Posterior cingulate gyrus (tissue), 11 donors: ENCODE measurements at places on chromosomes 3 and 15.

GRCh38 chr3:104887069-104887468, 479.6 kb upstream of the ALCAM start:
- DNase-seq: no peak

DNA sequence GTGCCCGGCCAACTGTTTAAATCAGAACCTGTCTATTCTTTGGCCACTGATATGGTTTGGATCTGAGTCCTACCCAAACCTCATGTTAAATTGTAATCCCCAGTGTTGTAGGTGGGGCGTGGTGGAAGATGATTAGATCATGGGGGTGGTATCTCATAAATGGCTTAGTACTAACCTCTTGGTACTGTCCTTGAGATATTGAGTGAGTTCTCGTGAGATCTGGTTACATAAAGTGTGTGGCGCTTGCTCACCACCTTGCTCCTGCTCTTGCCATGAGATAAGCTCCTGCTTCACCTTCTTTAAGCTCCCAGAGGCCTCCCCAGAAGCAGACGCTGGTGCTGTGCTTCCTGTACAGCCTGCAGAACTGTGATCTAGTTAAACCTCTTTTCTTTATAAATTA, 42.4 kb downstream of the REC114 start:
- no peak for DNase-seq

DNA sequence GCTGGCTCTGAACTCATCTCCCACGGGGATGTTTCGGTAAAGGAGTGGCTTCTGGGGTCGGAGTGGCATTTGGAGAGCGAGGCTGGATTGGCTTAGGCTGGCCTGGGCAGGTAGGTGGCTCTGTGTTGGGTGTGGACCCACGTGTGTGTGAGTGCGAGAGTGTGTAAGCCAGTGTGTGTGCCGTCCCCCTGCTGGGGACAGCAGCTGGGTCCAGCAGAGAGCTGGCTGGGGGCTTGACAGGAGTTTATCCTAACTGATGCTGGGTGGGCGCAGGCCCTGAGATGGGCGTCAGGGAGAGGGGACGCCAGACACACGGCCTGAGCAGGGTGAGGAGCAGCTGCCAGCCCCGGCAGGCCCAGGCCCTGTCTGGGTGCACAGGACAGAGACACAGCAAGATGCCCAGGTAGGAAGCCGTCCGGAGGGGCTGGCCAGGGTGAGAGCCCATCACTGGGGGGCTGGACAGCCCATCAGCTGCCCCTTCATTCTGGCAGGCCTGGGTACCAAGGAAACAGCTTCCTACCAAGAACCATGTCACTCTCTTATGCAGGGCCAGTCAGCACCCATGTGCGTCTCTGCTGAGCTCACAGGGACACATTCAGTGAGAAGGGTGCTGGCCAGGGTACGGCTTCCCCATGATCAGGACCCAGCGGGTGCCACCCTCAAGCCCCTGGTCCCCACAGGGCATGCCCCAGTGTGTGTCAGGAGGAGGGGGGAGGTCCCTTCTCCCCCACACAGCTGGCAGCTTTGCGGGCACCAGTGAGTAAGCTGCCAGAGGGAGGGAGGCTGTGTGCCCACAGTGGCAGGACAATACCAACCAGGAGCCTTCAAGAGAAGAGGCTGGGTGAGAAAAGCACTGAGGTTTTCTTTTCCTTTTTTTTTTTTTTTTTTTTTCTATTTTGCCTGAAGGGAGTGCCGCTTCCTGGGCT, 1.1 kb downstream of the PAK6 start:
- peak; percentile 32 for DNase-seq

DNA sequence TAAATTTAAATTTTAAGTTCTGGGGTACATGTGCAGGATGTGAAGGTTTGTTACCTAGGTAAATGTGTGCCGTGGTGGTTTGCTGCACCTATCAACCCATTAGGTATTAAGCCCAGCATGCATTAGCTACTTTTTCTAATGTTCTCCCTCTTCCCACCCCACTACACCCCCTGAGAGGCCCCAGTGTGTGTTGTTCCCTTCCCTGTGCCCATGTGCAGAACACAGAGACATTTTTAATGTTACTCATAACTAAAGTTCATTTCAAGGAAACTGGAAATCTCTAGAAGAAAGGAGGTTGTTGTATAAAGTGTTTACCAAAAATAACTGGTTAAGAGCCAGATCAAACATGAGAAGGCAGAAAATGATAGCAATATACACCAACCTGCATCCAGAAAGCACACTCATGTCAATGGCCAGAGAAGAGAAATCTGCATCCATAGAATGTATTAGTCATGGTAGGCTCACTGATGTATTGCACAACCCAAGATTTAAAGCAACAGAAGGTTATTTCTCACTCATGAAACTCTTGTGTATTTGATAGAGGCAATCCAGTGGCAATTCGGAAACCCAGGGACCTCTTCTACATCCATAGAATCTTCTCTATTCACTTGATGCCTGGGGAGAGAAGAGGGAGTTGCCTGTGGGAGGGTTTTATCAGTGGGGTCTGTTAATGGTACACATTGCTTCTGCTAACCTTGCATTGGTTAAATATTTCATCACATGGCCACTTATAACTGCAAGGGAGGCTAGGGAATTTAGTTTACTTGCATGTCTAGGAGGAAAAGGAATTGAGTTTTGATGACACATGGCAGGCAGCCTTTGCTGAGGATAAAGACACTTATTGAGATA, 321.9 kb upstream of the RASGRP1 start:
- no peak for DNase-seq

DNA sequence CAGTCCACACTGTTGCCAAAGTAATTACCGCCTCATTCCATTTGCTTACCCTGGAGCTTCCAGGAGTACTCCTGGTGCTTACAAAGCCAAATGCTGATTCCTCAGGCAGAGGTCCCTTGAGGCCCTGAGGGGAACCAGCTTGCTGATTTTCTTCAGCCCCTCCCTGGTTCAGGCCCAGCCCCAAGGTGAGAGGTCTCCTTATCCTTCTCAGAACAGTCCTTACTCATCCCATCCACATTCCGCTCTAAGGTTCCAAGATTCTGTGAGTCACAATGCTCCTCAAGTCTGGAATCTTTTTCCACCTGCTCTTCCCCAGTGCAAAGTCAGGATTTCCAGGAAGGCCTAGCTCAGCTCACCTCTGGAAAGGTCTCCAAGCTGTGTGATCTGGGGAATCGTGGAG, 1.8 kb upstream of the ATP10A start:
- DNase-seq: no peak

GRCh38 chr15:95880031-95880570, 450.4 kb upstream of the NR2F2 start:
- no peak for DNase-seq

DNA sequence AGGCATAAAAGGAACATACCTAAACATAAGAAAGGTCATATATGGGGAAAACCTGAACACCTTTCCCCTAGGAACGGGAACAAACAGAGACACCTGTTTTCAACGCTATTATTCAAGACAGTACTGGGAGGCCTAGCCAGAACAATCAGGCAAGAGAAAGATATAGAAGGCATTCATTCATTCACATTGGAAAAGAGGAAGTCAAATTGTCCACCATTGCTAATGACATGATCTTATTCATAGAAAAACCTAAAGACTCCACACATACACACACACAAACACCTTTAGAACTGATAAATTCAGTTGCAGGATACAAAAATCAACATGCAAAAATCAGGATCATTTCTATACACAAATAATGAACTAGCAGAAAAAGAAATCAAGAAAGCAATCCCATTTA, 36.5 kb downstream of the SERP1 start:
- no peak for DNase-seq

DNA sequence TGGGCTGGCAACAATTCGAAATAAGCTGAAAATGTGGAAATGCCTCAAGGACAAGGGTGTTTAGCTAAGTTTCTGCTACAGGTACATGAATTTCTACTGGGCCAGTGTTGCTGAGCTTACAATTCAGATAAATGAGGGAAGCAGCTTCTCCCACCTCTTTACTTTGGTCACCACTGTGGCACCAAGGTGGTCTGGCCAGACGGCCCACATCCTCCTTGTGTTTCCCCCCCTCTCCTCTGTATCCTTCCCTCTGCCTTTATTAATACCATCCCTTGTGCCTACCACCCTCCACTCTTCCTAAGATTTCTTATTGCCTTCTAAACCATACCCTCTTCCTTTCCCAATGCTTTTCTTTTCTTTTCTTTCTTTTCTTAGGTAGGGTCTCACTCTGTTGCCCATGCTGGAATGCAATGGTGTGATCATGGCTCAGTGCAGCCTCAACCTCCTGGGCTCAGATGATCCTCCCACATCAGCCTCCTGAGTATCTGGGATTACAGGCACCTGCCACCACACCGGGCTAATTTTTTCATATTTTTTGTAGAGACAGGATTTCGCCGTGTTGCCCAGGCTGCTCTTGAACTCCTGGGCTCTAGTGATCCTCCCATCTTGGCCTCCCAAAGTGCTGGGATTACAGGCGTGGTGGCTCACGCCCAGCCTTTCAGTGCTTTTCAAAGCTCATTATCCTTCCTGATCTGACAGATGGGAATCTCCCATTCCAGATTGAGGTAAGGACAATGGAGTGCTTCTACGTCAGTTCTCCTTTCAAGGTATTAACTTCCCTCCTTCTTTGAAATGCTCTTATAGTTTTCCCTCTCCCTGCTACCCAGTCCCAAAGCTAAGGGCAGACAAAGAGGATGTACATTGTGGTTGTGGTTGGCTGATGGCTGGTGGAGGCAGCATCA, 14.8 kb downstream of the ANXA2 start:
- DNase-seq: no peak

GRCh38 chr3:14329842-14330241, 72.6 kb upstream of the SLC6A6 start:
- no peak for DNase-seq

DNA sequence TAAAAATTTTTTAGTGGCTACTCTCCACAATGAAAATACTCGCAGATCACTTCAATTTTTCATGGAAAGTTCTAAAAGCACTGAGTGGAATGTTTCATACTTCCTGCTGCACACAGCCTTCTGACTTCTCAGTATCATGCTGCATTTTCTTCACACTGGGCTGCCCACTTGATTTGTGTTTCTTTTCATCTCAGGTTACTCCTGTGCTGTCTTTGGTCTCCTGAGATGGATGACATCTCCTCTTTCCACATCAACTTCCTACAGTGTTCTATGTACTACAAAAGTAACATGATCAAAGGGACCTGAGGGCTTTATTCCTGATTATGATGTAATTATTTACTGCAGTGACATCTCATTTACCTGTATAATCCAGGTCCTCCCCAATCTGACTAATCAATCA, 927.7 kb downstream of the ROBO2 start:
- DNase-seq: no peak

DNA sequence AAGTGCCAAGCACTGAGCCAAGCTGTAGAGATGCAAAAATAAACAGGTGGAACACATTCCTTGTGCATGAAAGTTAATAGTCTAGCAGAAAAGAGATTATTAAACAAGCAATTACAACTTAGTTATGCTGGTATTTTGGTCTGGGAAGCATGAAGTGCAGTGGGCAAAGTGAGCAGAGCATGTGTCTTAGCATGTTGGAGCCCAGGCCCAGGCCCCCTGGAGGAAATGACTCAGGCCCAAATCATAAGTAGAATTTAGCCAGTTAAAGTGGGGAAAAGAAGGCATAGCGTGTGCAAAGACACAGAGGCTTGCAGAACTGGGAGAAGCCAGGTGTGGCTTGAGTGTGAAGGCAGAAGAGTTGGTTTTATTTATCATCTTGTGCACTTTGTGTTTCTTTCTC, 163.8 kb upstream of the ATP11B start:
- DNase-seq: no peak

GRCh38 chr3:185056908-185057307, 96.0 kb downstream of the C3orf70 start:
- no peak for DNase-seq

GRCh38 chr3:10206166-10206511, 41.4 kb downstream of the IRAK2 start:
- no peak for DNase-seq

- no peak for DNase-seq
Measured at GRCh38 chr3:123789160-123789559, 95.0 kb downstream of the MYLK start.

- DNase-seq: no peak
Measured at GRCh38 chr3:109852283-109852682, 514.9 kb upstream of the DPPA4 start.

- DNase-seq: no peak
Measured at GRCh38 chr3:141729240-141729639, 8.9 kb upstream of the RNF7 start.

- no peak for DNase-seq
Measured at GRCh38 chr3:182967218-182968204, 12.8 kb downstream of the DCUN1D1 start.

DNA sequence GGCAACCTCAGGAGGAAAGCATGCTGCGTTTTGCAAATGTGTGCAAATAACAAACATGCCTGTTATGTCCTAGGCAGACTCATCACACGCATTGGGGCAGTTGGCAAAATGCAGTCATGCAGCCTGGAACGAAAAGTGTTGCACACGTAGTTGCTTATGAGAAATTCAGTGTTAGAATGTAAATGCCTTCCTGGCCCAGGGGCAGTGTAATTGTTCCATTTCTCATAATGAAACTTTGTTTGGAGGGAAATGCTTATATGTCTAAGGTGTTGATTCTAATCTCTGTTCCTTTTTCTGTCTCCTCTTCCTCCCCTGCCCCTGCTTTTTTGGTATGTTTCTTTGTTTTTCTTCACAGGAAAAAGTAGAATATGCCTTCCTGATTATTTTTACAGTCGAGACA, 156.0 kb downstream of the CACNA1D start:
- no peak for DNase-seq

- no peak for DNase-seq
Measured at GRCh38 chr3:126781406-126781805, 77.4 kb downstream of the CHCHD6 start.

- no peak for DNase-seq
Measured at GRCh38 chr15:67101911-67102598, 36.7 kb downstream of the SMAD3 start.

GRCh38 chr3:126658584-126658983, 3.7 kb upstream of the TXNRD3 start:
- DNase-seq: no peak

GRCh38 chr15:91124132-91124531, 24.1 kb downstream of the SV2B start:
- no peak for DNase-seq

DNA sequence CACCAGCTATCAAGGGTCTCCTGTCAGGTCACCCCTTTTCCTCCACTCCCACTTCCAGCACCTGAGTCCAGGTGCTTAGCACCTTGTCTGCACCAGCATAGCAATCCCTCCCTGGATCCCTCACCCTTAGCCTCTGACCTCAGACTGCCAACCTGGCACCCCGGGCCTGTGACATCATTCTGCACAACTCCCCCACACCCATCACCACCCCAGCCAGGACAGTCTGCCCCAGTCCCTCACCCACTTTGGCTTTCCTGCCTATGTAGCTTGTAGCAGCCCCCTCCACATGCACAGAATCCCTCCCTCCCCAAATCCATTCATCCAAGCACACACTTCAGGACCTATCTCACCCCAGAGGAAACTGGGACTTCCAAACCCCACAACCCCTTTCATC, 819 bp upstream of the PLXNB1 start:
- DNase-seq: no peak
